ENCODE measurements at places on chromosomes 2 and 18. TPM values are rescaled to one million over a fixed set of nuclear protein-coding genes. Genes with fewer than 3 reads are reported as not detected.

TFCP2L1 gene
- 8.6 TPM for polyA plus RNA-seq

POTEI gene
- polyA plus RNA-seq: not detected

RGPD3 gene
- polyA plus RNA-seq: 0.12 TPM

USP14 gene
- polyA plus RNA-seq: 13.8 TPM

PLGLB2 gene
- 4.9 TPM for polyA plus RNA-seq

PFN4 gene
- polyA plus RNA-seq: 0.39 TPM

IL1R2 gene
- polyA plus RNA-seq: 67.4 TPM

MARCO gene
- 1.9 TPM for polyA plus RNA-seq

MCFD2 gene
- polyA plus RNA-seq: 12.4 TPM

GAL3ST2 gene
- 0.02 TPM for polyA plus RNA-seq

SALL3 gene
- not detected for polyA plus RNA-seq

GCG gene
- 0.14 TPM for polyA plus RNA-seq

COPS7B gene
- 17.5 TPM for polyA plus RNA-seq

ALPI gene
- not detected for polyA plus RNA-seq

IL36A gene
- polyA plus RNA-seq: 243 TPM

CREG2 gene
- not detected for polyA plus RNA-seq

HYCC2 gene
- polyA plus RNA-seq: 8.4 TPM

SYT4 gene
- polyA plus RNA-seq: 0.01 TPM

TNFRSF11A gene
- 2.2 TPM for polyA plus RNA-seq

TMX3 gene
- 10.2 TPM for polyA plus RNA-seq

CLIP4 gene
- polyA plus RNA-seq: 12.4 TPM

XPO1 gene
- 43.8 TPM for polyA plus RNA-seq

FZD7 gene
- polyA plus RNA-seq: 2.7 TPM

LIMS2 gene
- 32.4 TPM for polyA plus RNA-seq

DDX1 gene
- polyA plus RNA-seq: 40.8 TPM

FAHD2A gene
- polyA plus RNA-seq: 9.3 TPM

IL18R1 gene
- 0.95 TPM for polyA plus RNA-seq

ABCB11 gene
- 0.04 TPM for polyA plus RNA-seq

All from esophagus (tissue), 2 donors.